ENCODE measurements at places on chromosomes 13 and 19. TPM values are rescaled to one million over a fixed set of nuclear protein-coding genes. Genes with fewer than 3 reads are reported as not detected.

Gene F10
- total RNA-seq = not detected

Gene ZNF132
- 3.5 TPM for total RNA-seq

Gene GAPDHS
- total RNA-seq = not detected

Gene EFNB2
- 0.44 TPM for total RNA-seq

Gene RFPL4A
- total RNA-seq = not detected

Gene TNNI3
- not detected for total RNA-seq

Gene ZSCAN22
- 4.8 TPM for total RNA-seq

Gene SCEL
- total RNA-seq = not detected

Gene CYP4F2
- not detected for total RNA-seq

Gene TBC1D17
- 38.7 TPM for total RNA-seq

Gene ASF1B
- total RNA-seq = 76.3 TPM

Gene FBN3
- not detected for total RNA-seq

Gene TUBA3C
- not detected for total RNA-seq

Gene KCNN1
- not detected for total RNA-seq

Gene PLK5
- total RNA-seq = not detected

Gene NTN5
- 0.54 TPM for total RNA-seq

Gene ACP7
- 0.10 TPM for total RNA-seq

Gene TGFBR3L
- 7.5 TPM for total RNA-seq

Measured in activated T-helper 1 cell treated with anti-CD3 and anti-CD28 coated beads, Interleukin-12 subunit alpha, Interleukin-12 subunit beta, Interleukin-2, Interleukin-4 antibody, amounts not matched to agents 30 ng/mL and 10 ng/mL and 1 ng/mL, durations not matched to agents 14 hours and 24 hours and 36 hours (primary cell).